Ovary (tissue), 10 donors: ENCODE measurements at places on chromosomes 16 and 17. TPM values are rescaled to one million over a fixed set of nuclear protein-coding genes. Genes with fewer than 3 reads are reported as not detected.

The PRSS22 gene
- total RNA-seq: not detected

The GPR142 gene
- total RNA-seq: not detected

The AATK gene
- total RNA-seq: 1.7 TPM

The SLC16A5 gene
- total RNA-seq: 12.1 TPM

The CCDC92B gene
- 0.31 TPM for total RNA-seq

The MMP25 gene
- 0.72 TPM for total RNA-seq

The GRB2 gene
- 75.5 TPM for total RNA-seq

DNA sequence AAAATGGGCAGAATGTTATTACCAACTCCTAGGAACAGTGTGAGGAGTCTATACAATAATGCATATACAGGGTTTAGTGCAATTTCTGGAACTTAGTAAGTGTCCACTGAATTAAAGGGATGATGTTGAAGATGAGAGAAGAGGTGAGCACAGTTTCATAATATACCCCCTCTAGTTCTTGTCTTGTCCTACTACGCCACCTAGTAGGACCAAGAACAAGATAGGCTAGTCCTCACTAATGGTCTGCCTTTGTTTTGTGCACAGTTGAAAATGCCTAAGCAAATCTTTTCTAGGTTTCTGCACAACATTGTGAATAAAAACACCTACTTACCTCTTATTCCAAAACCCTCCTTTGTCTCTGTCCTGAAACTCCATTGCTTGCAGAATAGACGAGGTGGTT, 670.2 kb downstream of the CDH8 start:
- no peak for DNase-seq

DNA sequence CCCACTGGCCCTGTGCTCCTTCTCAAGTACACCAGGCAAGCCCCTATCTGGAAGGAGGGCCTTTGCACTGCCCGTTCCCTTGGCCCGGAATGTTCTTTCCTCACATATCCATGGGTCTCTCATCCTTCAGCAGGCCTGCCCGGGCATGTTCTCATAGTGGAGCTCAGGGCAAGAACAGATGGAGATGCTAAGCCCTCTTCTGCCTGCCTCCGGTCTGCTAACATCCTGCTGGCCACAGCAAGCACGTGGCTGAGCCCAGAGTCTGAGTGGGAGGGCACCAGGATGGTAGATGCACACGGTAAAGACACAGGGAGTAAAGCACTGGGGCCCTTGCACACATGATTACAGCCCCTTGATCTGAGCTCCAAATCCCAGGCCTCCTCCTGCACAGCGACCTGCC, 19.8 kb upstream of the ANKRD40CL start:
- DNase-seq: no peak

DNA sequence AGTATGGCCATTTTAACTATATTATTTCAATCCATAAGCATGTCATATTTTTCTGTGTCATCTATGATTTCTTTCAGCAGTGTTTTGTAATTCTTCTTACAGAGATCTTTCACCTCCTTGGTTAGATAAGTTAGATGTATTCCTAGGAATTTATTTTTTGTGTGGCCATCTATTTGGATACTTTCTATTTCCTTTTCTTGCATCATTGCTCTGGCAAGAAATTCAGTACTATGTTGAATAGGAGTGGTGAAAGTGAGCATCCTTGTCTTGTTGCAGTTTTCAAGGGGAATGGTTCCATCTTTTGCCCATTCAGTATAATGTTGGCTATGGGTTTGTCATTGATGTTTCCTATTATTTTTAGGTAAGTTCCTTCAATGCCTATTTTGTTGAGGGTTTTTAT, 15.1 kb upstream of the ABCA9 start:
- DNase-seq: no peak

DNA sequence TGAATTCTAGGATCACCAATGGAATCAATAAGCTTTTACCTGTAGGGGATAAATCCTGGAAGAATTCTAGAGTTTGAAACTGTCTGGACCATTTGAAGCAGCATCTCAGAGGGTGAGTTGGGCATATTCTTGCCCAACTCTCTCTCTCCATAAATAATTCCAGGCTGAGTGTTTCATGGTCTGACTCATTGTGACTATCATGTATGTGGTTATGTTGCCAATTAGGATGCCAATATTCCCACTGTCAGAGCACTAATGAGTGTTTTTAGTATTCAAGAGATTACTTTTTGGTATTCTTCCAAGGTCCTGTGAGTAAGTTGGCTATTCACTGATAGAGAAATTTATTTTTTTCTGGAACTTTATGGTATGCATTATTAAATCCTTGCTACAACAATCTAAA, 456.9 kb downstream of the TOX3 start:
- no peak for DNase-seq

DNA sequence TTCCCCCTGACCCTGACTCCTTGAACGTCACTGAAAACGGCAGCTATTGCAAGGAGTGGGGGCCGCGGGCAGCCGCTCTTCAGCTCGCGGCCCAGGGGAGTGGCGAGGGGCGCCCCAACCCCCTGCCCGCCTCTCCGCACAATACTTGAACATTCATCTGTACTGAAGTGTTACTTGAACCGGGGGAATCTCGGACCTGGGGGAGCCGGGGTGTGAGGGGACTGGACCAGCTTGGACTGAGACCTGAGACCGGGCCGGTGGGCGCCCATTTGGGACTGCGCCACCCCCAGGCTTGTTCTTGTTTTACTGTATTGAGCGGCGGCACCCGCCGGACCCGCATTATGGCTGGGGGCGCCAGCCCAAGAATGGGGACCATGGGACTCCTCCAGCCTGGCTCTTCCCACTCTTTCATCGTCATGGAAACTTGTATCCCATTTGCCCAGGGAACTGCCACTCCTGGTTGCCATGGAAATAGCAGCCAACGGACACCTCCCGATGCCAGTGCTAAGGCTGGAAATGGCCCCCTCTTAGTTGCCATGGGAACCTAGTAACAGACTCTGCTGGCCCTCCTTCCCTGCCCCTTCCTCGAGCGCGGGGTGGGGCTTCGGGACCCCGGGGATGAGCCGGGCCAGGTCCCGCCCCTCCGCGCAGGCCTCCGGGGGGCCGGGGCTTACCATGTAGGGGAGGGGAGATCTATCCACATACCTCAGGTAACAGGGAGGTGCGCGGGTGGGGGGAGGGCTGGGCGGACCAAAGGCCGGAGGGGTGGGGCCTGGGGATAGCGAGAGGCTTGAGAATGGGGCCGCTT, 805 bp upstream of the ORAI3 start:
- peak; percentile 98 for DNase-seq

DNA sequence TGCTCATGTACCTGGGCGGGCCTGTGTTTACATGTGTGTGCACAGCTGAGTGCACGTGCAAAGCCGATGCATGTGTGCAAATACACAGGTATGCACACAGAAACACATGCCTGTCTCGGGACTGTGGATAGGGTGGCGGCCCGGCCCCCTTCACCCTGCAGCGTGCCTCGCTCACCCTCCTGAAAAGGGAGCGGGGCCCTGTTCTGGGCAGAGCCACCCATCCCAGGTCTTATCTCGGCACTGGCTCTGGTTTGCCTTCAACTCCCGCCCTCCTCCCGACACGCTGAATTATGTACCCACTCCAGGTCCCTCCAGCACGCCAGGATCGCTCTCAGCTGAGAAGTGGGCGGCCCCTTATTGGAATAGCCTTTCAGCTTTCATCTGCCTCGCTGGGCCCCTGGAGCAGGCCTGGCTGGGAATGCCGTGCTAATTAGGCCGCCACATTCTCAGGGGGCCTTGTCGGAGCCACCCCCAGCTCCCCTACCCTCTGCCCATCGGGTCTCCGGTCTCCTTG, 77.8 kb downstream of the RTN4RL1 start:
- DNase-seq: no peak

- DNase-seq: no peak
Observed at GRCh38 chr17:43342589-43342890, 56.3 kb upstream of the ARL4D start.

GRCh38 chr17:28937044-28937729, 14.1 kb downstream of the PHF12 start:
- DNase-seq: no peak

- no peak for DNase-seq
Observed at GRCh38 chr16:54591816-54592246, 305.2 kb upstream of the IRX3 start.

- DNase-seq: no peak
Observed at GRCh38 chr16:52363082-52363481, 183.9 kb downstream of the TOX3 start.

DNA sequence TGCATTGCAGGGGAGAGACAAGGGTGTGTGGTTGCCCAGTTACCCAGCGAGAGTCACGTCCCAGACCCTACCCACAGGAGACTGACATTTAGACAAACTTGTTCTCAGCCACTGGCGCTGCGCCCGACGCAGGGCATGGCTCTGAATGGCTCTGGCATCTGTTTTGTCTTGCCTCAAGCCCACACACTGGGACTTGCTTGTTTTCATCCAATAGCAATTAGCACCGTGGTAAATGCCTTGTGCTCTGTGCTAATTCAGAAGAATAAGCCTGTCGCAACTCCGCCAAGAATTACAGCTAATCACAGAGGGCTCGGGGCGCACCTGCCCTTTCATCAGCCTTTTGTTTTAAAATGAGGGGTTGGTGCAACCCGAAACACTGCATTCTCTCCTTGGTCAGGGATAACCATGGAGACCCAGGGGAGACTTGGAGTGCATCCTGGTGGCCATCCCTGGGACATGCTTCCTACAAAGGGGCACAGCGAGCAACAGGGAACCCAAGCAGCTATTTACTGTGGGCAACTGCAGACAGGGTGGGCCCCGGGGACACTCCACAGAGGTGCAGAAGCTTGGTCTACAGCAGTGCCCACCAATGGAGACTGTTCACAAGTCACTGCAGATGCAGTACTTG, 220.6 kb upstream of the ZFHX3 start:
- DNase-seq: no peak

GRCh38 chr17:64418506-64419339, 28.1 kb upstream of the PECAM1 start:
- no peak for DNase-seq

- DNase-seq: peak; percentile 70
Observed at GRCh38 chr16:3149630-3150345, 15.0 kb downstream of the ZNF213 start.

- no peak for DNase-seq
Observed at GRCh38 chr17:44568945-44569858, 11.9 kb downstream of the FZD2 start.

GRCh38 chr16:11259655-11260595, 3.9 kb upstream of the SOCS1 start:
- DNase-seq: no peak

DNA sequence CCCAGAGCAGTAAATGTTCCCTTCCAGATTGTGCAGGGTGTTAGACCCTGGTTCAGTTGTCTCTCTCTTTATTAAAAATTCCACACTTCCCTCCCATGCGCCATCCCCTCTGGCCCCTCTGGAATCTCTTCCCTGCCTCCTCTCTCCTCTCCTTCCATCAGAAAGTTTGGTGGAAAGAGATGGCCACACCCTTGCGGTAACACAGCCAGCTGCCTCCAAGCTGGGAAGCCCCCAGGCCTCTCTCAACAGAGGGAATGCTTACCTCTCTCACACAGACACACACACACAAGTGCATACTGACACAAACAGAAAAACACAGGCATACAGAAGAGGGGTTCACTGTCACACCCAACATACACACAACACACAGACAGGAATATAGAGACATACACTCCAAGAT, 220.5 kb downstream of the C16orf78 start:
- DNase-seq: no peak
